CD4-positive, alpha-beta T cell treated with Interleukin-6 at 100 ng/mL for 8 hours (primary cell): ENCODE measurements at places on chromosomes 1 and 21.
A peak's percentile ranks its signal among the peaks of the same experiment; 100 is the strongest.

DNA sequence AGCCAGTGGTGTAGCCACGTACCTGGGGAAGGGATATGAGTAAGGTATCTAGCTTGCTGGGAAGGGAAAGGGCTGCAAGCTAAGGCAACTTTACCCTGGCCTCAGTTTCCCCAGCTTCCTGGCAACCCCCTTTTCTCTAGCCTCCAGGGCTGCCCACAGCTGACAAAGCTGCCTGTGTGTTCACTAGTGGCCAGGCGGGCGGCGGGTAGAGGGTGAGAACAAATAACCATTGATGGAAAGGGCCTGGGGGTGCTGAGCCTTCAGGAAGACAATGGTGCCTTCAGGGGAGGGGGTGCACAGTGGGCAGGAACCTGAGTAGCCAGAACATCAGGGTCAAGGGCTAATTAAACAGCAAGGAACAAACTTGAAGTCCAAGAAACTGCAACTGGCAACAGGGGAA lies 6.1 kb downstream of the CERS2 start:
- DNase-seq, result no peak

GRCh38 chr1:234987415-234988154 lies 141.1 kb downstream of the TOMM20 start:
- no peak for DNase-seq

DNA sequence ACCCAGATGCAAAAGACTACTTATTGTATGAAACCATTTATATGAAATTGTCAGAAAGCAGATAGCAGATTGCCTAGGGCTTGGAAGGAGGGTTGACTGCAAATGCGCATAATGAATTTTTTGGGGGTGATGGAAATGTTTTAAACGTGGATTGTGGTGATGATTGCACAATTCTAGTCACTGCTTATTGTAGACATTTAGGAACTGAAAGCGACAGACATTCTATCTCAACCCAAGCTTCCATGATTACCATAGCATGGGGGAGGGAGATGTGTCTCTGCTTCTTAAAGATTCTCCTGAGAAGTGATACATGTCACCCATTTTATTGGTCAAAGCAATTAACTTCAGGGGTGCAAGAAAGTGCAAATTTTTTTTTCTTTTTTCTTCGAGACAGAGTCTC lies 2.8 kb upstream of the MTF2 start:
- no peak for DNase-seq

- DNase-seq, result no peak
Measured at GRCh38 chr1:235818632-235819136, 48.0 kb downstream of the LYST start.

- DNase-seq, result peak; percentile 57
Measured at GRCh38 chr1:6464514-6464836, 1.5 kb downstream of the TNFRSF25 start.

DNA sequence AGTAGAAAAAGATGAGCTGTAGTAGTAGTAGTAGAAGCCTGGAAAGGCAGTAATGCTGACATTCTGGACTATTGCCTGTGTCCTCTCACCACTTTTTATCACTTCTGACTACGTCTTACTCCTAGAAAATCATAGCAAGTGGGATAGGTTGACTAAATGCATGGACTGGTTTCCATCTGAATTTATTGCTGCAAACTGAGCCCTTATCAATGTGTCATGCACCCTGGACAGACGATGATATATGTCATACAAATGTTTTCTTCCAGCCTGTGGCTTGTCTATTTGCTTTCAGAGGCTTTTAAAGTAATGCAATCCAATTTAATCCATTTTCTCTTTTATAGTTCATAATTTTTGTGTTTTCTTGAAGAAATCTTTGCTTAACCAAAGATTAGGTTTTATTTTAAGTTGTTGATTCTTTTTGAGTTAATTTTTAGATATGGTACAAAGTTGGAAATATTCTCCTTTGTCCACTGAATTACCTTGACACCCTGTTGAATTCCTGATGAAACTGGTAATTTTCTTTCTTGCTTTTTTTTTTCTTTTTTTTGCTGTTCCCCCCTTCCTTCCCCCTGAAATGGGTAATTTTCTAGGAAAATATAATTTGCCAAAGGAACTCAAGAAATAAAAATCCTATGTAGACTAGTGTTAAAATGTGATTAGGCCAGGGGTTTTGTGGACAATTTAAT lies 47.1 kb downstream of the PHACTR4 start:
- no peak for DNase-seq

DNA sequence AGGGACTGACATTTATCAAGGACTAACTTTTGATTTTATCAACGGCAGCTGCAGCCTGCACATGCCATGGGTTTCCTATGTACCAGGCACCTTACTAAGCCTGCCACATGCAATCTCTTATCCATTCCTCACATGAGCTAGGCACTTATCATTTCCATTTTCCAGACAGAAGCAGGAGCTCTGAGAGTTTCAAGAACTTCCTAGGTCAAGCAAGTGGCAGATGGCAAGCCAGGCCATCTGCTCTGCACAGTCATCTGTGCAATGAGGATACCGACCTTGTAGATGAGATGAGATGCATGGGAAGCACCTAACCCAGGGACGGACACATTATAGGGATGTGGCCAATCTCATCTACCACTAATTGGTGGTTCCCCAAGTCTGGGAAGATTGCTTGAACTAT lies 339.4 kb upstream of the USP24 start:
- DNase-seq, result no peak

DNA sequence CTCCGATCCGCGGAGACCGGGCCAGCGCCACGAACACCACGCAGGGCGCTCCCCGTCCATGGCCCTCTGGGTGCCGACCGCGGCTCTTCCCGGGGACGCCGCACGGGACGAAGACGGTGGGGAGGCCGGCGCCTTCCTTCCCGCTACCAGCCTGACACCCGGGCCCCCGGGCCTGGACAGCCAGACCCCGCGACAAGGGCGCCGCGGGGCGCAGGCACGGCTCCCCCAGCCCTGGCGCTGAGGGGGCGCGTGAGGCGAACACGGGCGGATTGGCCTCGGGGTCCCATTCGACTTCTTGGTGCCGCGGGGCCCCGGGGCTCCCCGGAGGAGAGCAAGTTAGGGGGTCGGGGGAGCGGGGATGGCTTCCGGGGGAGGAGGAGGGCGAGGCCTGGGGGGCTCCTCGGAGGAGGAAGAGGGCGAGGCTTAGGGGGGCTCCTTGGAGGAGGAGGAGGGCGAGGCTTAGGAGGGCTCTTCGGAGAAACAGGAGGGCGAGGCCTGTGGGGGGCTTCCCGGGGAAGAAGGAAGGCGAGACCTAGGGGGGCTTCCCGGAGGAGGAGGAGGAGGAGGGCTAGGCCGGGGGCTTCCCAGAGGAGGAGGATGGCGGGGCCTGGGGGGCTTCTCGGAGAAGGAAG lies 537 bp upstream of the KLHL17 start:
- DNase-seq, result no peak

DNA sequence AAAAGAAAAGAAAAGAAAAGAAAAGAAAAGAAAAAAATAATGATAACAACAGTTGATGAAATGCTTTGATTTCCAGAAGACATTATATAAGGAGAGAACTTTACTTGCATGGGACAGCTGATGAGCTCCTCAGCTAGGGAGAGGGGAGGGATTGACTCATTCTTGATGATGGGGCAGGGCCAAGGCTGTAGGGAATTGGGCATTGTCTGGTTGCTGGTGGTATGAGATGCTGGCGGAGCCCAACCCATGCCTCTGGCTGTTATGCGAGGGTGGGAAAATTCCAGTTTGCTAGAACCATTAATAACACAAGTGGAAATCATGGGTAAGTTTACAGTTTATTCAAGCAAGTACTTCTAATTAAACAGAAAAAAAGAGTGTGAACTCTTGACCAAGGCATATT lies 36.0 kb upstream of the KIF26B start:
- DNase-seq, result no peak

GRCh38 chr1:229344139-229344538 lies 1.3 kb upstream of the CCSAP start:
- no peak for DNase-seq

DNA sequence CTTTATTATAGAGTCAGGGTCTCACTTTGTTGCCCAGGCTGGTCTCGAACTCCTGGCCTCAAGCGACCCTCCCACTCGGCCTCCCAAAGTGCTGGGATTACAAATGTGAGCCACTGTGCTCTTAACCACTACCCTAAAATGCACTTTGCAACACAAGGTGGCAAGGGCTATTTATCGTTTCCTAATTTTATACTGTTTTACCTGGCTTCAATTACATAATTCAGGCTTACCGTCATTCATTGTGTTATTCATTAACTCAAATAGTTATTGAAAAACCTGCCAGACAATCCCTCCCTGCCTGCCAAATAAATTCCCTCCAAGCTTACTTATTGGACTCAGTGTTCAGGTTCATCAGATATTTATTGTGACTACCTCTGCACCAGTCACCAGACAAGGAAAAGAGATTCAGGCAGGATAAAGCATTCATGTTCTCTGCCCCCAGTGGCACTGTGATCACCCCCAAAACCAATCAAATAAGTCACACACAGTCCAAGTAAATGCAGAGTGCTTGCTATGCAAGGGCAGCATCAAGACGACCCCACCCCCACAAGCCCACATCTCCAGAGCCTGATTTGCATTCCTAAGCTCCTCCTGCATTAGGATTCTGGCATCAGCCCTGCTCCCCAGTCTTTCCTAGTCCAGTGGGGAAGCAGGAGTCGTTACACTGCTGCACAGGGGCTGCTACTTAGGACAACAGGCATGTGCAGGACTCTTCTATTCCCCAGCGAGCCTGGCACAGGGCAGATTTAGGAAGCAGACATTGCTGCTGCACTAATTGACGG lies 8.1 kb downstream of the PAQR7 start:
- DNase-seq, result no peak

DNA sequence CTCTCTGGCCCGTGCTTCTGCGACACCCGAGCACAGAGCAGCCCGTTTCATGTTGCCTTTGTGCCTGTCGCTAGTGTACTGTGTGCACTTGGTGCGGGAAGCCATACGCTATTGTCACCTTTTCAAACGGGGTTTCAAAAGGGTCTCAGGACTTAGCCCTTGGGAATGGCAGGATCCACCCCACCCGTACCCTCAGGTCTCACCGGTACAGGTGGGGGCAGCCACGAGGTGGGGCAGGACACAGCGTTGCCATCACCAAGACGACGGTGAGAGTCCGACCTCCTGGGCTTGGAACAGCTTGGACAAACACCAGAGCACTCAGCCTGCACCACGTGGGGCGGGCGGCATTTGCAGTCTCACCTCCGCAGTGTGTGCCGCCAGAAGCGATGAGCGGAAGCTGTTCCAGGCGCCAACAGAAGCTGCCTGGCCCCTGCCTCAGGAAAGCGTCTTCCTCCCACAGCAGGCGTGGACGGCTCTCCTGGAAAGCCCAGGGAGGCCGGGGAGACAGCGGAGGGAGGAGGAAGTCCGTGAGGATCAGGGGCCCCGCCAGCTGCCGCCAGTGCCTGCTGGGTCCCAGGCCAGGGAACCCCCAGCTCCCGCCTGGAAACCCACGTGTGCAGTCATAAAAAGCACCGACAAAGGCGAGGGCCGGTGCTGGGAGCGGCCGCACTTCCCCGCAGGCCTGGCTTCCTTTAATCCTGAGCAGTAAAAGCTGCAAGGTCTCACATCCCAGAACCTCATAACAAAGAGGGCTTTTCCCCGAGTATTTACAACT lies 131.3 kb upstream of the ARHGEF16 start:
- no peak for DNase-seq

GRCh38 chr1:154595621-154596020 lies 12.4 kb downstream of the ADAR start:
- no peak for DNase-seq

DNA sequence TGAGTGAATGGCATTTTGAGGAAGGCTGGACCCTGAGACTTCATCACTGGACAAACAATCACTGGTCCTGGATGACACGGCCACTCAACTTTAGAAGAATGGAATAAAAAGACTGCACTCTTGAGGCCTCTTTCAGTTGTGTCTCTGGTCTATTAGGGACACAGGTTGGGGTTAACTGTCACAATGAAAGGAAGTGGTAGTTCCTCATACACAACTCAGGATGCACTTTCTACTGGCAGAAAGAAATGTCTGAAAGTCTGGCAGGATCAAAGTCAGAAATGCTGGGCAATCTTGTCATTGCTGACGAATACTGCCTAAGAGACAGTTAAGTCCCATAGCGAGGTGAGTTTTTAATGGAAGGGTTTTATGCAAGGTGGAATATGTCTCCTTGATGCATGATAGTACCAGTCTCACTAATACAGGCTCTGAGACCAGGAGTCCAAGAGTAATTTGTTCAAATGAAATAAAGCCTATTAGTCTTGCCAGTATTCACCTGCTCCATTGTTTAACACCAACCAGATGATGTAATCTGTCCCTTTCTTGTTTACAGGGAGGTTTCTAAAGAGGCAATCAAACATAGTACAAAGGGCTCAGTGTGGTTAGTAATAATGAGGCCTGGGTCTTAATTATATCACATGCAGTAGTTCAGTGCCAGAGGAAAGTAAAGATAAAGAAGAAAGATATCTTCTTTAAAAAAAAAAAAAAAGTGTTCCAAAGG lies 11.2 kb upstream of the RRP15 start:
- no peak for DNase-seq

GRCh38 chr1:24152631-24153494 lies 9.9 kb upstream of the IL22RA1 start:
- DNase-seq, result no peak

- no peak for DNase-seq
Measured at GRCh38 chr1:234897754-234898454, 230.7 kb downstream of the TOMM20 start.

DNA sequence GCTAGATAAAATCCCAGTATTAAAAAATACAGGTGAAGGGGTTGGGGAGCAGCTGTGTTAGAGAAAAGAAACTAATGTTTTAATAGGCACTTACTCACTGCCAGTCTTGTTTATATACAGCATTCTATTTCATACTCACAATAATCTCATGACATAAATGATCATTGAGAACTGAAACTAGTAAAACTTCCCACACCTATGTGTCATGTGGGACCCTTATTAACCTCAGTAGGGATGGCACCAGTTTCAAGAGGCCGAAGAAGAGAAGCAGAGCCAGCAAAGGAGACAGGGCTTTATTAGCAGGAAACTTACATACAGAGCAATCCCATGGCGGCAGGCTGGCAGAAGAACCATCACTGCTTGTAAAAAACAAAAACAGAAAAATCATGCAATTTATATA lies 48.8 kb upstream of the KCNH1 start:
- no peak for DNase-seq

DNA sequence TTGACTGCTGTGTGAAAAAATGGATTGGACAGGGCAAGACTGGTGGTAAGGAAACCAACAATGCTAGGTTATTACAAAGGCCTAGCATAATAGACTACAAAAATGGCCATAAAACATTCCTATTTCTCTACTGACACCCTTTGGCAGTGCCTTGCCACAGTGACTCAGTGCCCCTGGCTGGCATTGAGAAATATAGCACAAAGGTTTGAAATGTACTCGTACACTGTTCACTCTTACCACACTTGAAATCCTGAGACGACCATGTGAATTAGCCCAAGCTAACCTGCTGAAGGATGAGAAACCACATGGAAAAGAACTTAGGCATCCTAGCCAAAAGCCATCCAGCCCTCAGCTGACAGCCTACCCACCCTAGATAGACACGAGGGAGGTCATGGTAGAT lies 149.8 kb upstream of the PALMD start:
- no peak for DNase-seq

- DNase-seq, result no peak
Measured at GRCh38 chr1:29688471-29689365, 452.4 kb downstream of the PTPRU start.

DNA sequence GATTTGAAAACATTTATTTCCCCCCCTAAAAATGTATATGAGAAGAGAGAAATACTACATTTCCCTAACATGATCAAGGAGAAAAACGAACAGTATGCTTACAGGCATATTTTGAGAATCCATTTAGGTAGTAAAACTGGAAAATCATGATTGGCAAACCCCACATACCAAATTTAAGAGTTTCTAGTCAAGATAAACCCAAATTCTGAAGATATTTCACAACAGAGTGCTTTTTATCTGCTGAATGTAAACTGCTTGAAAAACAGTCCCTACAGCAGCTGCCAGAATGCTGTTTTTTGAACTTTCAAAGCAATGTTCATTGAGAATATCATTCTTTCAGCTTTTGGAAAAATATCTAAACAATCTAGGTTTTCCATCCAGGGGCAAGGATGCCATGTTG lies 31.0 kb downstream of the ASH1L start:
- no peak for DNase-seq
